ENCODE measurements at places on chromosomes 3 and 15.

GRCh38 chr3:10389995-10390394 lies 69.1 kb upstream of the SEC13 start:
- DNase-seq: no peak

DNA sequence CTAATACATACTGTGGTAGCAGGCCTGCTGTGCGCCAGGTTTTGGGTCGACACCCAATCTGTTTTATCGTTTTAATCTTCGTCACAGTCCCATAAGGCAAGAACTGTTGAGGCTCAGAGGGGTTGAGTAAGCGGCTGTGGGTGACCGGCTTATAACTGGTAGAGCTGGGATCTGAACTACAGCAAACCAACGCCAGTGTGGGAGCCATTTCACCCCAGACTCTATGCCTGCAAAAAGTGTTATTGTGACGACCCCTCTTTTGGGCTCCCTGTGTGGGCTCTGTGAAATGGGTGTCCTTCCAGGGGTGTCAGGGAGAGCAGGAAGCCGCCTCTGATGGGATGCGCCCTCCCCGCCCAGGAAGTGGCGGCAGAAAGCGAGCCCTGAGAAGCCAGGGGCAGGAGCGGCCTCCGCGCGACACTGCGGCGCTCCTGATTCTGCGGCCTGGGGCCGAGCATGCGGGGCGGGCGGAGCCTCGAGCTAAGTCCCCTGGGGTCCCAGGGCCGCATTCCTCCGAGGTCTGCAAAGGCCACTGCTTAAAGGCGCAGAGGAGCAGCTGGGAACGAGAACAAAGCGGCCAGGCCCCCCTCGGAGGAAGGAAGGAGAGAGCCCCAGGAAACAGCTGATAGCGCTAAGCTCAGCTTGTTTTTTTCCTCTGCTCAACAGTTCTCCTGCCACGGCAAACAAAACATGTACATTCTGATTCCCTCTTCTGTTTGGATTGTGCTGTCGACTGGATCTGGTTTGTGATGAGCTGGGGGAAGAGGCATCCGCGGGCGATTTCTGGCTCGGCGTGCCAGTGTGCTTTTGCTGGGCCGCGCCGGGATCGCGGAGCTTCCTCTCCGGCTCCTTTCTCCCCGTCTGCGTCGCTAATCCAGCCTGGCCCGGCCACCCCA lies 33.9 kb downstream of the GRK7 start:
- no peak for DNase-seq

DNA sequence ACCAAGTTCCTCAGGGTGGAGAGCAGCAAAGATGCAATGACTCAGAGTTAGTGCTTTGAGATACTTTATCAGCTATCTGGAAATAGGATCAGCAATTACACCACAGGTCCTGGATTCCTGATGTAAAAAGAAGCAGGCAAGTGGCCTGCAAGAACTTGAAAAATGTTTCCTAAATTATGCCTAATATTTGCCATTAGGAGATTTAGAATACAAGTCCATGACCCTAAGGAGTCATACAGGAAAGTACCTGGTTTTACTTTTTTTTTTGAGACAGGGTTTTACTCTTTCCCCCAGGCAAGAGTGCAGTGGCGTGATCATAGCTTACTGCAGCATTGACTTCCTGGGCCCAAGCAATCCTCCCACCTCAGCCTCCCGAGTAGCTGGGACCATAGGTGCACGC lies 78.8 kb upstream of the CRBN start:
- DNase-seq: no peak

- DNase-seq: no peak
These were observed 103.4 kb downstream of the EDEM1 start for GRCh38 chr3:5290915-5291314.

- DNase-seq: no peak
These were observed 173.8 kb downstream of the RPLP1 start for GRCh38 chr15:69626095-69627066.

DNA sequence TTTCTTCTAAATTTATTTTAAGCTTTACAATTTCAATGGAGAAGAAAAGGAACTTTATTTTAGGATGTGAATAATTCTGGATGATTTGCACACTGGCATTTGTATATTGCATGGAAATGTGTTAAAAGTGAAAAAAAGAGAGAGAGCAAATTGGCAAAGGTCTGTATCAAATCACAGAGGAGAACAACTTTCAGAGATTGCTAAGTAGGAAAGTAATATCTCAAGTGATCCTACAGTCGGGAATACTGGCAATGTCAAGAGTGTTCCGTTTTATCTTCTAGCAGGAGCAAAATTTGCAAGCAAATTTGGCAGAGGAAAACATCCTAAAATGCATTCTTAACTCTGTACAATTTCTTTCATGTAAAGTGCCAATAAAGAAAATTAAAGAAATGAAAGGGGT lies 97.1 kb upstream of the TMC3 start:
- DNase-seq: no peak

DNA sequence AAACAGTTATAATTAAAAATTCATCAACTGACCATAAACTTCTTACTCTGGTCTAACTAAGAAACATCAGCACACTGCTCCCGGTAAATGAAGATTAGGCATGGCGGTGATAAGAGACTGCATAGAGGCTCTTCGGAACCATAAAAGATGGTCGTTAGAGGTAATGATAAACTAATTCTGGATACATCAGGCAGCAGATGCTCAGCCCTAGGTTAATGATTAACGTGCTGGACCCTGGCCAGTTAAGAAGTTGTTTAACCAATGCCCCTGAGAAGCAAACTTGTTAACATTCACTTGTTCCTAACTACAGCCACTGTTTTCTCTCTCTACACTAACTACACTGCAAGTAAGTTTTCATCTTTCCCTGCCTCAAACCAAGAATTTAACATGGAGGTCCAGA lies 111.5 kb downstream of the PDZRN3 start:
- DNase-seq: no peak

- DNase-seq: no peak
These were observed 79.0 kb upstream of the VGLL3 start for GRCh38 chr3:87069971-87070370.

GRCh38 chr15:32124726-32125125 lies 94.4 kb downstream of the CHRNA7 start:
- no peak for DNase-seq

- no peak for DNase-seq
These were observed 208.5 kb upstream of the ROPN1 start for GRCh38 chr3:124200407-124200806.

DNA sequence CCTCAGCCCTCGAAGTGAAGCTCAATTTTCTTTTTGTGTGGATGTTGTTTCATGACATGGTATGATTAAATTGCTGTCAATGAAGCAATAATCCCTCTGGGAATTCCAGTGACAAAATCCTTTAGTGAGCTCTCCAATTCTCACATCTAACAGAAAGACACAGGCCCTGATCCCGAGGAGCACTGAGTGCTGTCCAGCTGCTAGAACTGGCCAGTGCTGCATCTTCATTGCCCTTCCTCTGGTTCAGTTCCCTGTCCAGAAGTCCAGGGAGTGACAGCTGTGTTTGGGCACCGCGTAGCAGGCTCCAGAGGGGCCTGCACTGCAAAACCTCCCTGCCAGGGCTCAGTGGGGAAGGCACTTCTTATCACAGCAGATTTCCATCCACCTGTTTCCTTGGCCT lies 516.8 kb upstream of the ATP11B start:
- DNase-seq: no peak

DNA sequence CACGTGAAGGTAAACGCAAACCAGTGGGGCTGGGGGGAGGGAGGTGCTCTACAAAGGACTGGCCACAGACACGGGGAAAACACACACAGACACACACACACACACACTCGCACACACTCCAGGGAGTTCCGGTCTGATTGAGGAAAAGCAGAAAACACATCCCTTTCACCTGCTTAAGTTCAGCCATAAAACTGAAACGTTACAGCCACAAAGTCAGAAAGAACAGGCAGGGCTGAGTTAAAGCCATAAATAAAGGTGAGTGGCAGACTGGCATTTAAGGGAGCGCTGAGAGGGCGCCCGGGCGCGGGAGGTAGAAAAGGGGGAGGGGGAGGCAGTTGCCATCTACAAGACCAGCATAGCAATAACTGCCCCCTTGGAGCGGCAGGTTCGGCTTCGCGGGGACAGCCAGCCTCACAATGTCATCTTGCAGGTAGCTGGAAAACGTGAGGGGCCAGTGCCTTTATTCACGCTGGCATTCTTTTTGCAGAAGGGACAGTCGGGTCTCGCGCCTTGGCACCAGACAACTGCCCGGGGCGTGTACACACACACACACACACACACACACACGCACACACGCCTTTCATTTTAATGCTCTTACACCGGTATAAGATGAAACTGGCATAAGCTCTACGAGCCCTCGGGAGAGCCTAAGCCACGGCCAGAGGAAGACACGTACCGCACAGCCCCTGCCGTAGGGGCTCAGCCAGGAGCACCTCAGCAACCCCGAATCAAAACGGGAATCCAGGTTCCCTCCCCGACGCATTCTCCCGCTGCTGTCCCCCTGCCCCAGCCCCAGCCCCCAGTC lies 866 bp downstream of the TNIK start:
- DNase-seq: peak; percentile 24

GRCh38 chr3:134364936-134365765 lies 9.1 kb downstream of the AMOTL2 start:
- no peak for DNase-seq

GRCh38 chr3:15367059-15367458 lies 34.7 kb upstream of the SH3BP5 start:
- no peak for DNase-seq

DNA sequence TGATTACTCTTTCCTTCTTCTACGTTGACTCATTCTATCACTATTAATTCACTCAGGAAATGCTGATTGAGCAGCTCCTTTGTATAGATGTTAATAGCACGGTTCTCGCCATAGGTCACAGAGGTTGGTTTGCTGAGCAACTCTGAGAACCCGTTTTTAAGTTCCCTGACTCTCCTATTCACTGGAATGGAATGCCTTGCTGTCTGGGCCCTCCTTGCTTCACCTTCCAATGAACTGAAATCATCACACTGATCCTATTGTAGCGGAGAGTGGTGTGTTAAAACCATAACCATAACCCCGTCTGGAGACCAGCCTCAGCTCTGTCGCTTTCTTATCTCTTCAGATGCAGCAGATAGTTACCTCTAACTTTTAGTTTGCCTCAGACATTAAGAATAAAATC lies 323.6 kb downstream of the GABRB3 start:
- no peak for DNase-seq

GRCh38 chr3:167872032-167872431 lies 136.5 kb downstream of the SERPINI1 start:
- no peak for DNase-seq

DNA sequence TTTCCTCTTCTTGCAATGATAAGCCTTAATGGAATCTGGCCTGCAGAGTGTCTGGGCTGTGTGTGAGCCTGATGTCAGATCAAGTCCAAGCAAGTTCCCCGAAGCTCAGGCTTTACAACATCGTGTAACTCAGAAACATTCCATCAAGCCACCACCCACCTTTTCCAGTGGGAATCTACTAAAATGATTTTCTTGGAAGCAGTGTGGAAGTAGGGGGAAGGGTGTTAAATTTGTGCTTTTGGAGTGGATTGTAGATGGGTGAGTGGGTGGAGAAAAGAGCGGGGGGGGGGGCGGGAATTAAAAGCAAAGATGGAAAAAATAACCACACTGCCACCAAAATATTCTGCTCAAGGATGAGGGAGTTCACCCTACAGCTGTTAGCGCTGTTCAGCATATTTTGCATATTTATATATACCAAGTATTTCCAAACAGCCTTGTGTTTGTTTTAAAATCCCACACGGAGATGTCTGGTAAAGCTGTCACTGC lies 53.6 kb downstream of the VGLL3 start:
- DNase-seq: no peak

GRCh38 chr3:156260331-156260730 lies 140.0 kb downstream of the KCNAB1 start:
- DNase-seq: no peak

GRCh38 chr15:38817427-38818156 lies 253.0 kb upstream of the RASGRP1 start:
- peak; percentile 79 for DNase-seq

GRCh38 chr3:105812194-105812586 lies 56.6 kb downstream of the CBLB start:
- no peak for DNase-seq

GRCh38 chr3:155080692-155081091 lies 573 bp downstream of the MME start:
- DNase-seq: no peak

DNA sequence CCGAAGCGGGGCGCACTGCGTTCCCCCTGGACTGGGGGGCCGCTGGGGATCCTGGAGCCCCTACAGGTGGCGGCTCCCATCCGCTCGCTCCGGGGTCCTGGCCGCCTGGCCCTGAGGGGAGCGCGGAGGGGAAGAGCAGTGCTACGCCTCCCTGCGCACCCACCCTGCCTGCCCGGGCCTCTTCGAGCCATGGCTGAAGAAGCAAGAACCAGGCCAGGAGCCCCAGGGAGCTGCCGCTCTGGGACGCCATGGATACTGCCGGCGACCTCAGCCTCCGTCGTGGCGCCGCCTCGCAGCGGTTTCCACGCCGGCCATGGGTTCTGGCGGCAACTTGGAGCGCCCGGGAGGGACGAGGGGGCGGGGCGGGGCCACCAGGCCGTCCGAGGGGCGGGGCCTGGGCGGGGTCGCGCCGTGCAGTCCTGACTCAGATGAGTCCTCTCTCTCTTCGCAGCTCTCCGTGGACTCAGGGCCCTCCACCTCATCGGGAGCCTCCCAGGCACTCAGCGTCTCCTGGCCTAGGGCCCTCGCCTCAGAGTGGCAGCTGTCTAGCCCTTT lies 50.9 kb downstream of the MYL3 start:
- DNase-seq: no peak

DNA sequence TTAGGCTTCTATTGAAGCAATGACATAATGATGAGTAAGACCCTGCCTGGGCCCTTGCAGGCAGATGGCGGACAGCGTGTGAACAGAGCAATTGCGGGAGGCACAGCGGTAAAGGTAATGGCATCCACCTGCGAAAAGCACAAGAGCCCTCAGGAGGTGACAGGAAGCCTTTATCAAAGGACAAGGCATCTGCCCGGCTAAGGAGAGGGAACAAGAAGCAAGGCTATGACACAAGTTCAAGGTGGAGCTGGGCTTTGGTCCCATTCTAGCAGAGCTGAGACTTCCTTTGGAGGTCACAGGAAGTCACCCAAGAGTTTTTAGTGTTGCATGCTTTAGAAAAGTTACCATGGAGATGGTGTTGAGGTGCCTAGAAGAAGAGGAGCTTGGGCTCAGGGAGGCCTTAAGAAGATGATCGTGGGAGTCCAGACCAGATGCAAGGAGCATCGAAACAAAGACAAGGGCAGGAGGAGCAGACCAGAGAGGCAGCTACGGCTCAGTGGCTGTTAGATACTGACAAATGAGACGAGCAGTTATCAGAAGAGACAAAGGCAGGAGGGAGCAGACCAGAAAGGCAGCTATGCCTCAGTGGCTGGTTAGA lies 34.5 kb downstream of the OSBPL10 start:
- no peak for DNase-seq

DNA sequence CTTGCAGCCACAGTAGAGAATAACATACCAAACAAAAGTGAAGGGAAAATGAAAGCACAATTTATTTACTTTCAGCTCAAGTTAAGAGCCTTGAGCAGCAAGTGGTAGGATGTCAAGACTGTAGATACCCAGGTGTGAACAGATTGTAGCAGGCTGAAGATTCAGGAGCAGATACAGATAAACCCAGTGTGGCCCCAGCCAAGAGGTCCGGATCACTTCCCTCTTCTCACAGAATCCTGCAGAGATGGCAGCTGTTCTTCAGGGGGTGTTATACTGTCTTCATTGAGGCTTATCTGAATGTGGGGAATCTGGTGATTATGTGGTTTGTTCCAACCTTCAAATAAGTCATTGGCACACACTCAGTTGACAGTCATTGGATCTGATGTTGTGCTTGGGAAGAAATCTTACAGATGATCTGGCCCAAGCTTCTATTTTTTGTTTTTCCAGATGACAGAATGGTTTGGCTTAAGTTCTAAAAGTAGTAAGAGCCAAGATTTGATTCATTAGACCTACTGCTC lies 2.2 kb downstream of the STARD9 start:
- DNase-seq: no peak

- DNase-seq: no peak
These were observed 160.2 kb downstream of the PLD1 start for GRCh38 chr3:171649911-171650592.

All from activated naive CD4-positive, alpha-beta T cell (primary cell).